Anterior cingulate cortex (tissue), 58 donors: ENCODE measurements at places on chromosomes 2 and 18.
A peak's percentile ranks its signal among the peaks of the same experiment; 100 is the strongest.

DNA sequence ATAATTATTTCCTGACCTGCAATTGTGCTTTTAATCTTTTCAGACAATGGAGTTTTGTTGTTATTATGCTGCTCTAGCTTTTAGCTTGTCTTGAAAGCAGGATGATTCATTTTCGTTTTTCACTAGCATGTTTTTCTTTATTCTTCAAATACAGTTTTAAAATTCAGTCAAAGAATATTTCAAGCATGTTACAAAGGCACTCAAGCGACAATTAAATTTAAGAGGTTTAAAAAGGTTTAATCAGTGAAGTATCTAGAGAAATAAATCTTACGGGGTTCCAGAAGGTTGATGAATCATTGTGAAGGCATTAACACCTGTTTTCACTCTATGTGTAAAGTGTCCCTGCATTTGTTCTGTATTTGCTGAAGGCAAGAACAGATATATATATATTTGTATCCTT lies 390.7 kb upstream of the TMEFF2 start:
- no peak for DNase-seq

GRCh38 chr2:129755786-129756185 lies 223.7 kb upstream of the RAB6C start:
- DNase-seq: no peak

DNA sequence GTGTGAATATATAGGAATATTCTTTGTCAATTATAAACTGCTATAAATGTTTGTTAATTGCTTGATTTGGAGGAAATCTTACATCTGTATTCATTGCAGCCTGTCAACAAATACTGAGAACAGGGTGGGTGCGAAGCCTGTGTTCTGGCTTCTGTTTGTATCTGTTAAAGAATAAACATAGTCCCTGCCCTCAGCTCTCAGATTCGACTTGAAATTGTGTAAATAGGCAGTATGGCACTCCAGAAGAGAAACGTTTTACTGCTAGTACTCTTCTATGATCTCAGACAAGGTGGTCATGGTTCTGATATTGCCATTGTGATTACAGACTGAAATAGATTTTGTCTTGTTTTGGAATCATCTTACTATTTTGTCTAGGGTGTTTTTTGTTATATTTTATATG lies 92.1 kb downstream of the TANC1 start:
- DNase-seq: no peak

- no peak for DNase-seq
These were observed 85.5 kb upstream of the TMEM247 start for GRCh38 chr2:46393865-46394264.

- no peak for DNase-seq
These were observed 53.5 kb downstream of the CDH19 start for GRCh38 chr18:66550366-66550765.

DNA sequence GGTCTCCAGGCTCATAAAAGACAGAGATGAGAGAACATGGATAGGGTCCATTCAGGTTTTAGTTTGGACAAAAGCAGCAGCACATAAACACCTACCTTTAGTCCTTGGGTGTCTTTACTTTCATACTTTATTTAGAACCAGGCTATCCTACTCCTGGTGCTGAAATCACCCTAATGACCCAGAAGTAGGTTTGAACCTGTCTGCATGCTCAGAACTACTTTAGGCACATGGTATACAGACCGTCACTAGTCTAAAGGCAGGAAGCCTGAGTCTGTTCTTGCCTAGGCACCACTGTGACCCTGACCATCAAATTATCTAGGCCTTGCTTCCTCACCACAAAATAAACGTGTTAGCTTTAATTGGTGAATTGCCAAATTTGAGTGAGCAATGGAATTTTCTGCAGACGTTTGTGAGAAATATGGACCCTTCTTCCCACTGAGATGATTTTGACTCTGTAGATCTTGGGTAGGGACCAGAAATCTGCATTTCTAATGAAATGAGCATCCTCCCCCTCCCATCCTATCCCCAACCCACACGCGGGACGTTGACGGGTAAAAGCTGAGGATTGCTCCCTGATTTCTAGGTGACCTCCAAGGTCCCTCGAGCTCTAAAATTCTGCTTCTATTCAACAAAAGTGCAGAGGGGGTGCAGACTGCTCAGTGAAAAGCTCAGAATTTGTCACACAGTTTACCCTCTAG lies 75.1 kb downstream of the PLEKHM3 start:
- DNase-seq: no peak

DNA sequence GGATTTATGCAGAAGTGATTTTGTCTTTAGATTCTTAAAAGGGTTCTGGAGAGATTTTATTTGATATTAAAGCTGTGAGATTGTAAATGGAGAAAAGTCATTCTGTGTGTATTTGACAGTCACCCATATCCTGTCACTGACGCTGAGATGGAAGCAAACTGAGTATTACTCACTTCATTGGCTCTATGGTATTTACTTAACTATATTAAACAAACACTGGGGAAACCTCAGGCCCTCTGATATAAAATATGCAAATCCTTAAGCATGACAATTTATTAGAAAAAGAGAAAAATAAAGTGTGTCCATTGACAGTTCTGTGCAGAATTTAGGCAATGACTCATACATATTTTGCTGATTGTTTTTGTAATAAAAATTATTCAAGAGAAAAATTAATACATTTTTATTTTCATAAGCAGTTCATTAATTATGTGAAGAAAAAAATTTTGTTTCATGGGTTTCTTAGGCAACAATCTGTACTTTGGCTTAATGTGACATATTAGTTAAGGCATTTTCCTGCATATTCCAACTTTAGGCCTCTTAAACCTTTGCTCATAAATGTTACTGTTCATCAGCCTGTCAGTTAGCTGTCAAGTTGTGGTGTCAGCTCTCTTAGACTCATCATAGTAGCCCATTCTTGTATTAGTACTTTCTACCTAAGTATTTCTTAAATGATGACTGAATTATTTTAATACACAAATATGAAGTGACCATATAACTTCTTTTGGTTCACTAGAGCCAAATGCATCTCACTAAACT lies 99.9 kb downstream of the PARD3B start:
- no peak for DNase-seq

- DNase-seq: no peak
These were observed 33.1 kb upstream of the RMDN2 start for GRCh38 chr2:37891846-37892435.

GRCh38 chr2:44533508-44533907 lies 171.8 kb downstream of the CAMKMT start:
- DNase-seq: no peak

- DNase-seq: peak; percentile 15
These were observed 31.8 kb downstream of the TMEM17 start for GRCh38 chr2:62474176-62474575.
